ENCODE measurements at places on chromosomes 3 and 15. TPM values are rescaled to one million over a fixed set of nuclear protein-coding genes. Genes with fewer than 3 reads are reported as not detected.

DNA sequence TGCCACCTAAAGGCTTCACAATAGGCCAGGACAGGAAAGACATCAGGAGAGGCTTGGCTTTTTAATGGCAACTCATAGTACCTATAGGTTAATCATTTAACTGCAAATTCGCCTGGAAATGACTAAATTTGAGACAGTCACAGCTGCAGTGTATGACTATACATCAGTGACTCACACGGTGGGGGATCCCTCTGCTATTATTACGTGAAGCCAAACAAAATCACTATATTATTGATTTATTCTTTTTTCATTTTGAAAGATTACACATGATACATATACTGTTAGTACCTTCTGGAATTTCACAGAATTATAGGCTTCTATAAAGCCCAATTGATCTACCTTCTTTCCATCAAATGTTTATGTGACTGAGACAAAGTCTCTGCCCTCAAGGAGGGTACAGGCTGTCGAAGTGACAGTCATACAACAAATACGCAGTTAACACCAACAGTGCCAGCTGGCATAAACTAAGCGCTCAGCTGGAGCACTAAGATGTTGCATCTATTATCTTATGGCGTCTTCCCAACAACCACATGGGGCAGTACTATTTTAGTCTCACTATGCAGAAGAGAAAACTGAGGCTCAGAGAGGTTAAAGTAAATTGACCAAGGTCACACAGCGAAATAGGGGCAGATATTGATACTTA is 82.0 kb upstream of the LMOD3 start:
- peaks cover 12% of the 10 kb centered on the region for H3K4me1 ChIP-seq
- no peak for DNase-seq
- no peaks in the 10 kb centered on the region for H3K36me3 ChIP-seq
- no peak overlapping the region for H3K4me3 ChIP-seq

Gene ISLR
- total RNA-seq = 6.9 TPM

DNA sequence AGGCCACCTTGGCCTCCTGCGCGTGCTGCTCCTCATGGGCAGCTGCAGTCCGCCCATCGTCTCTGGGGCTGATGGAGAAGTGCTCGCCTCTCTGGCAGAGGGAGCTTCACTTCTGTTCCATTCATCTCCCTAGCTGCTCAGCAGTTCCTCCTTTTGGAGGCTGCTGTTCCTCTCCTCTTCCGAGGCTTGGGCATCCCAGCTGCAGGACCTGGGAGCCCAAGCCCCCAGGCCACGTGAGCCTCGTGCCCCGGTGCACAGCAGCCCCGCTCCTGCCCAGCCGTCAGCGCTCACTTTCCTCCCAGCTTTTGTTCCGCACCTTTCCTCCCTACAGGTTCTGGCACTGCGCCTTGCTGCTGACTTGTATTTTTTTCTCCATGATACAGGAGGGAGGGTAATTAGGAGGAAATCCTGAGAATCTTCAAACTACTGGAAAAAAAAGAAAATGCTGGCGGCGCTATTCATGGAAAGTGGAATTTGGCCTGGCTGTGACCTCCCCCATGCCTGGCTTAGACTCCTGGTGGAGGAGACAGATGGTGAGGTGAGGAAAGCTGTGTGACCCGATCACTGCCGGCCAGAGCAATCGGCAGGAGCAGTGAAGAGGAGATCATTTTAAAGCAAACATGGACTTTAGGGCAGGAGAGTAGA is 210.1 kb downstream of the CHST2 start:
- no peaks in the 10 kb centered on the region for H3K36me3 ChIP-seq
- H3K4me3 ChIP-seq = no peak overlapping the region
- H3K27me3 ChIP-seq = no peaks in the 10 kb centered on the region

- H3K27me3 ChIP-seq = no peaks in the 10 kb centered on the region
- H3K4me1 ChIP-seq = peaks cover 15% of the 10 kb centered on the region
- no peak overlapping the region for H3K4me3 ChIP-seq
These were observed 115.7 kb upstream of the TSPAN3 start for GRCh38 chr15:77186594-77187011.

DNA sequence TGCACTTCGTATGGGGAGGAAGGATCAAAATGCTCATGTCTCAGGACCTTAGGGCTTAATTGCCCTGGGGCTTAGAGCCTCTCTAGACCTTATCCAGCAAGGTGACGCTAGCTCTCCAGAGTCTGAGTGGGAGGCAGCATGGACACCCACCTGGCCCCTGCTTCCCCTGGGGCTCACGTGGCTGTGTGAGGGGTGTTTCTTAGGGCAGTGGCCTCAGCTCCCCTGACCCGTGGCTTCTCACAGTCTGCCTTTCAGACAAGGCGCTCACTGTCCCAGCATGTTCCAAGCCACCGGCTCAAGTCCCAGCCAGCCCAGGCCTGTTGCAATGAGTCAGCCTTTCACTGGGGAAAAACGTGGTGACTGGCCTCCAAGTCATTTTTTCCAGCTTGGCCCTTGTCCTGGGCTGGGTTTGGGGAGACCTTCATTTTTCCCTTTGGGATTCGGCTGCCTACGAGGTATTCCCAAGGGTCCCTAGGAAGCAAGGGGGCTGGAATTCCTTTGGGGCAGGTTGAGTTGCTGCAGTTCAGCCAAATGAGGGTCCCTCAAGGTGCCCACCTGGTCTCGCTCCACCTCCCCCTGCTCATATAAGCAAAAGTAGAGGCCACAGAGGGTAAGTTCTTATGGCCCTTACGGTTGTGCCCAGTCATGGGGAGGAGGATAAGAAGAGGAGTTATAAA is 15.7 kb downstream of the BHLHE40 start:
- DNase-seq = no peak
- no peaks in the 10 kb centered on the region for H3K27me3 ChIP-seq
- H3K27ac ChIP-seq = no peak overlapping the region
- H3K4me1 ChIP-seq = no peaks in the 10 kb centered on the region

- no peaks in the 10 kb centered on the region for H3K27me3 ChIP-seq
- no peaks in the 10 kb centered on the region for H3K4me1 ChIP-seq
- H3K27ac ChIP-seq = no peak overlapping the region
These were observed 330.5 kb downstream of the ROBO2 start for GRCh38 chr3:77370413-77370812.

DNA sequence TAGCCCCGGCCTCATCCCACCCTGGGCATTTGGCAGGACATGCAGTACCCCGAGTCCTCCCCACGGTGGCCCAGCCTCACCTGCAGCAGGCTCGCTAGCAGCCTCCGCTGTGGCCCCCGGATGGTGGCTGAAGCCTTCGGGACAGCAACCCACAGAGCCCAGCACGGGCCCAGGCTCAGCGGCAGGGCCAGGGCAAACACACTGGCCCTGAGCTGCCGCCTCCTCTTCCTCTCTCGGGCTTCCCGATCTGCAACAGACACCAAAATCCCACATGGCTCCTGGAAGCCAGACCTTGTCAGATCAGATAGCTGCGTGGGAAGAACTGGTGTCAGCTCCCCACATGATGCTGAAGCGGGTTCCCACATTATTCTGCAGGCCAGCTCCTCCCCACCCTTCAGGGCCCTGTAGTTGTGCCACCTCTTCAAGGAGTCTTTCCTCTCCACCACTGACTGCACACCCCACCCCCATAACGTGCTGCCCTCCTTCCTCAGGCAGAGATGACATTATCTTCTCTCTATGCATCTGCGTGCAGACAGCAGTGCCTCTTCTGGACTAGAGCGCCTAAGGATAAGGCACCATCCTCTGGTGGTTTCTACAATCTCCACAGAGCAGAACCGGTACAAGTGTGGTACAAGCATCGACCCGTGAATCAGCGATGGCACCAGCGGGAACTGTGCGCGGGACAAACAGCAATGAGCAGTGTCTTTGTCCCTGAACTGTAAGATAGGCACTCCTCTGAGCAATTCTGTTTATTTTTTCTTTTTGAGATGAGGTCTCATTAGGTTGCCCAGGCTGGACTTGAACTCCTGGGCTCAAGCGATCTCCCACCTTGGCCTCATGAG is 9.5 kb downstream of the TMEM44 start:
- H3K36me3 ChIP-seq = peaks cover 7% of the 10 kb centered on the region
- DNase-seq = no peak
- no peaks in the 10 kb centered on the region for H3K27me3 ChIP-seq
- no peak overlapping the region for H3K4me3 ChIP-seq

Gene DUOXA2
- total RNA-seq = 0.05 TPM

DNA sequence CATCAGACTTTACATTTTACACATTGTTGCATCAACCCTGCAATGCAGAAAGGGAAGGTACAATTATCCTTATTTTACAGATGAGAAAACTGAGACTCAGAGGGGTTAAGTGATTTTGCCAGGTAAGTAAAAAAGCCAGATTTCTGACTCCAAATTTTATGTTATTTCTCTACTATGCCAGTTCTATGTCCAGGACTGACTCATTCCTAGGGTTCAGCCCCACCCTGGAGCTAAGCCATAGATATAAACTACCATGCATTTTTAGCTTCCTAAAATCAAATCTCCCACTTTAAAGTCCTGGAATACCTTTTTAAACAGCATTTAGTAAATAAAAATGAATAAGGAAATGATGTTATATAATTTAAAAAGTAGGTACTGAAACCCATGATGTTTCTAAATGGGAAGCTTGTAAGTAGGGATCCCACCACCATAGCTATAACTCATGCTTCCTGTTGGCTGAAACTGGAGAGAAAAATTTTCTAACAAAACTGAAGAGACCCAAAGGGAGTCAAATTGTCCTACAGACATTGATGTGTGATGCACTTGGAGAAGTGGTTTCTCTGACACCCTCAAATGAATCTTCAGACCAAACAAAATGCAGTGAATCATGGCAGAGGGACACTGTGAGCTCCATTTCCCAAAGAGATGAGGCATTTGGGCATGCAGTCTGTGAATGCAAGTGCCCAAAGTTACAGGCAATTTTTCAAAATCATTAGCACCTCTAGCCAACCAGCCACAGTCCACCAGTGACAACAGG is 301.7 kb upstream of the UMPS start:
- no peak for DNase-seq
- H3K4me3 ChIP-seq = no peak overlapping the region
- no peaks in the 10 kb centered on the region for H3K4me1 ChIP-seq

DNA sequence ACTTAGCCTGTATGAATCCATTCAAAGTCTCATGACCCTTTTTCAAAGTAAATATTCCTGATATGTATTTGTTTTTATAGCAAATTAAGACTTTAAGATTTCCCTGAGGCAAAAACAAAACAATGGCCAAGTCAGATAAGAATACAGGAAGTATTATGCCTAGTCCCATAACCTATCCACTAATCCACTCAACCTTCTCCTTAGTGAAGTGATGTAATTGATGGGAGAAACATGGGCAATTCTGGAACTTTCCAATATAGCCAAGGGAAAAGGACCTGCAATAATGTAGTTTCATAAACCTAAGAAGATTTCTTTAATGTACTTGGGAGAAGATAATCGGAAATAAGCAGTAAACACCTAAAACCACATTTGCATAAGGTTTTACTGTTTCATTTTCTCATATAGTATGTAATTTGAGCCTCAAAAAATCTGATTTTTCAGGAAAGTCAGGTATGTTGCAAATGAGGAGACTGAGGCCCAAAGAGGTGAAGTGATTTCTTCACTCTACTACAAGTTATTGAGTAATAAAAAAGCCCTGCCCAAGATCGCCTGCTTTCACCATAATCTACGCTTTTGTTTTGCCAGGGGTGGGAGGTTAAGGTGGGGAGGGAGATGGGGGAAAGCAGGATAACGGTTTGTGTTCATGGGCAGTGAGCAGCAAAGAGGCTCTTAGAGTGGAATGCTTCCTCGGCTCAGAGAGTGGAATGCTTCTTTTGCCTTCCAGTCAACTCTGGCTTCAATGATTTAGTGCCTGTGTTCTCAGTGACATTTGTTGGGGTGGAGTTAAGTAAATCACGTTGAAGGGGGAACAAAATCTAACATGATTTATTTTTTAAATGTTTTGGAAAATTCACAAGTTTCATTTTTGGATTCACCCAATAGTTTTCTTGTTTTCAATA is 95.0 kb upstream of the FNDC3B start:
- no peaks in the 10 kb centered on the region for H3K27me3 ChIP-seq
- H3K4me1 ChIP-seq = no peaks in the 10 kb centered on the region
- H3K27ac ChIP-seq = no peak overlapping the region
- no peaks in the 10 kb centered on the region for H3K36me3 ChIP-seq
- no peak overlapping the region for H3K4me3 ChIP-seq

DNA sequence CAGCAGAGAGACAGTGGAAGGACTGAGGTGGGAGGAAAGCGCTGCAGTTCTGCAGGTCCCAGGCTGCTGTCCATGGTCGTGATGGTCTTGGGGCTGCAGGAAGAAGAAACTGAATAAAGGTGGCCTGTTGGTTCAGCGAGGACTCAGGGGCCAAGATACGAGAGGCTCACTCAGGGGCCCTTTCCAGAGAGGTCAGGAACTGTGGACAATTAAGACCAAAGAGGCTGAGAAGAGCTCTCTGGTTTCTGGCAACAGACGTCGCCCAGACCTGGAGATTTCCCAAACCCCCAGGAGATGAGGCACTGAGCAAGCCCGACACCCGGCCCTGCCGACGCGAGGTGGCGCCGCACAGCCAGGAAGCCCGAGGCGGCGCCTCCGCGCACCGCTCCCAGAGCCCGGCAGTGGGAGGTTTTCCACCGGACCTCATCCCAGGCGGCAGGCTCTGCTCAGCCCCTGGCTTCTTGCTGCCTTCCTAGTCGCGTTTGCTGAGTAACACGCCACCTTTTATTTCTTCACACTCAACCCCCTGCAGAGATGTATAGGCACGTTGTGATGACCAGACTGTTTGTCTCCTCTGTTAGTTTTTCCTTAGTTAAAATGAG is 56.4 kb upstream of the ARRDC4 start:
- no peaks in the 10 kb centered on the region for H3K27me3 ChIP-seq
- H3K36me3 ChIP-seq = no peaks in the 10 kb centered on the region
- no peak overlapping the region for H3K4me3 ChIP-seq
- no peak overlapping the region for H3K27ac ChIP-seq
- H3K4me1 ChIP-seq = no peaks in the 10 kb centered on the region

DNA sequence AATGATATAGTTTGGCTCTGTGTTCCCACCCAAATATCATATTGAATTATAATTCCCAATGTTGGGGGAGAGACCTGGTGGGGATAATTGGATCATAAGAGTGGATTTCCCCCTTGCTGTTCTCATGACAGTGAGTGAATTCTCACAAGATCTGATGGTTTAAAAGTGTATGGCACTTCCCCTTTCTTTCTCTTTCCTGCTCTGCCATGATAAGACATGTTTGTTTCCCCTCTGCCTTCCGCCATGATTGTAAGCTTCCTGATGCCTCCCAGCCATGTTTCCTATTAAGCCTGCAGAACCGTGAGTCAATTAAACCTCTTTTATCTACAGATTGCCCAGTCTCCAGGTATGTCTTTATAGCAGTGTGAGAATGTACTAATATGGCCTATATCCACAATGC is 126.7 kb upstream of the GMNC start:
- no peaks in the 10 kb centered on the region for H3K4me1 ChIP-seq
- DNase-seq = no peak
- no peaks in the 10 kb centered on the region for H3K27me3 ChIP-seq
- no peaks in the 10 kb centered on the region for H3K36me3 ChIP-seq
- H3K27ac ChIP-seq = no peak overlapping the region

DNA sequence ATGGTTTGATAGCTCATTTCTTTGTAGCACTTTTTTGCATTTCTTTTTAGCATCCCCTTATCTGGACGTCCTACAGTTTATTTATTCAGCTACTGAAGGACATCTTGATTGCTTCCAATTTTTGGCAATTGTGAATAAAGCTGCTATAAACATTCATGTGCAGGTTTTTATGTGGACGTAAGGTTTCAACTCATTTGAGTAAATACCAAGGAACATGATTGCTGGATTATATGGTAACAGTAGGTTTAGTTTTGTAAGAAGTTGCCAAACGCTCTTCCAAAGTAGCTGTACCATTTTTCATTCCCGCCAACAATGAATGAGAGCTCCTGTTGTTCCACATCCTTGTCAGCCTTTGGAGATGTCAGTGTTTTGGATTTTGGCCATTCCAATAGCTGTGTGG is 29.5 kb upstream of the ACTL6A start:
- no peak overlapping the region for H3K4me3 ChIP-seq
- H3K27me3 ChIP-seq = no peaks in the 10 kb centered on the region
- H3K4me1 ChIP-seq = no peaks in the 10 kb centered on the region
- no peaks in the 10 kb centered on the region for H3K36me3 ChIP-seq

Gene CTDSPL
- 4.4 TPM for total RNA-seq

GRCh38 chr15:48976444-48977088 is 12.8 kb upstream of the SHC4 start:
- no peaks in the 10 kb centered on the region for H3K4me1 ChIP-seq
- DNase-seq = no peak
- peaks cover 7% of the 10 kb centered on the region for H3K27me3 ChIP-seq
